ENCODE measurements at places on chromosomes 12 and 14. TPM values are rescaled to one million over a fixed set of nuclear protein-coding genes. Genes with fewer than 3 reads are reported as not detected.

TPH2 gene
- not detected for total RNA-seq

KRT74 gene
- not detected for total RNA-seq

EVL gene
- 20.4 TPM for total RNA-seq

PRPH gene
- total RNA-seq: not detected
